ENCODE measurements at places on chromosomes 3 and 15. TPM values are rescaled to one million over a fixed set of nuclear protein-coding genes. Genes with fewer than 3 reads are reported as not detected.
A peak's percentile ranks its signal among the peaks of the same experiment; 100 is the strongest.

Gene P2RY13
- not detected for total RNA-seq

Gene TUBGCP5
- total RNA-seq: 27.9 TPM

Gene LINGO1
- total RNA-seq: 23.9 TPM

Gene TAGLN3
- 1.1 TPM for total RNA-seq

Gene IGF1R
- 179 TPM for total RNA-seq

Gene IQCF5
- total RNA-seq: not detected

Gene CALML4
- total RNA-seq: 9.7 TPM

Gene RETNLB
- total RNA-seq: not detected

Gene SLCO2A1
- total RNA-seq: 134 TPM

DNA sequence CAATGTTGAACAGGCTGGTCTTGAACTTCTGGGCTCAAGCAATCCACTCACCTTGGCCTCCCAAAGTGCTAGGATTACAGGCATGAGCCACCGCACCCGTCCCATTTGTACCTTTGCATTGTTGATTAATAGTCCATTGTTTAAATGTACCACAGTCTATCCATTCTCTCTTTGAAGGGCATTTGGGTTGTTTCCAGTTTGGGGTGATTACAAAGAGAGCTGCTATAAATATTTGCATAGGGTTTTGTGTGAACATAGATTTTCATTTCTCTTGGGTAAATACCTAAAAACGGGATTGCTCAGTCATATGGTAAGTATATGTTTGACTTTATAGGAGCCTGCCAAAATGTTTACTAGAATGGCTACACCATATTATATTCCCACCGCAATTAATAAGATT, 13.7 kb upstream of the PTPRG start:
- no peak for DNase-seq

DNA sequence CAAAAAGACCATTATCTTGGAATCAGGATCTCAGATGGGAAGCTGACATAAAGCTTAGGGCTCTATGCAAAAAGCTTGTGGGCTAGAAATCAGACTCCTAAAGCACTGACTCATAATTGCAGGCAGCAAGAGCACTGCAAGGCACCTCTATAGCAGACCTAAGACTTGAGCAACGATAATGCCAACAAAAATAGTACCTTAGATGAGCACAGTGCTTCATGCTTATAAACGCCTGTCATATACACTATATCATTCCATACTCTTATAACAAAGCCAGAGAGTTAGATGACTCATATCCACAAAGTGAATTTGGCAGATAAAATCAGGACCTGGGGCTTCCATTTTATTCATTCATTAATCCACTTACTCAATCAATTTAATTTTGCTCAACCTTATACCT, 560.8 kb downstream of the MCTP2 start:
- DNase-seq: no peak

DNA sequence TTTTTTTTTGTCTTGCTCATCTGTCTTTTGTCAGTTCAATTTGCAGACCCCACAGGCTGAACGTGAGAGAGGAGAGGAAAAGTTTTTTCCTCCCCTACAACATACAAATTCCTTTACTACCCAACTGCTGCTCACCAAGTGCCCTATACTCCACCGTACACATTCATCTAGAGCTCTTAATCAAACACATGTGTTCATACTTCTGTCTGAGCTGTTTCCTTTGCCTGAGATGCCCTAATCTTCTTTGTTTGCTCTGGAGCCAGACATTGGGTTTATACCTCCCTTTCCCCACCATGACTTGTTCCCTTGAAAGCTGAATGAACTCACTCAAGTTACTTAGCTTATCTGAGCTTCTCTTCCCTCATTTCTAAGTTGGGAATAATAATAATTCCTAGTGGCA, 122.7 kb upstream of the RASGRP1 start:
- DNase-seq: no peak

DNA sequence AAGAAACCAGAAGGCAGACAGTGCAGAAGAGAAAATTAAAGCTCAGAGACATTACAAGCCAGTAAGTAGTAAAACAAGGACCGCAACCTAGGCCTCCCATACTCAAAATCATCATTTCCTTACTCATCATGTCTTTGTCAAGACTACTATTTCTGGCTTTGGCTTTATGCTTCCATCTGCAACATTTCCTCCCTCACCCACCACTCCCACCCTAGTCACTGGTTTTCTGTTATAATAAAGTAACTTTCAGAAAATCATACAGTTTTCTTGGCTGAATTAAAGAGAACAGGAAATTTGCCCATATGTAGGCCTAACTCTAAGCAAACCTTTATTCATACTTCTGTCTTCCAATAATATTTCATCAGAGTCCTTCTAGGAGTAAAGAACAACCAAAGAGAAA, 247.6 kb upstream of the RORA start:
- DNase-seq: no peak

GRCh38 chr15:40306908-40307307, 827 bp downstream of the PLCB2 start:
- no peak for DNase-seq

GRCh38 chr15:75342221-75342620, 4.6 kb upstream of the NEIL1 start:
- no peak for DNase-seq

- DNase-seq: peak; percentile 76
These were observed 975 bp upstream of the FOXP1 start for GRCh38 chr3:71584394-71585011.

DNA sequence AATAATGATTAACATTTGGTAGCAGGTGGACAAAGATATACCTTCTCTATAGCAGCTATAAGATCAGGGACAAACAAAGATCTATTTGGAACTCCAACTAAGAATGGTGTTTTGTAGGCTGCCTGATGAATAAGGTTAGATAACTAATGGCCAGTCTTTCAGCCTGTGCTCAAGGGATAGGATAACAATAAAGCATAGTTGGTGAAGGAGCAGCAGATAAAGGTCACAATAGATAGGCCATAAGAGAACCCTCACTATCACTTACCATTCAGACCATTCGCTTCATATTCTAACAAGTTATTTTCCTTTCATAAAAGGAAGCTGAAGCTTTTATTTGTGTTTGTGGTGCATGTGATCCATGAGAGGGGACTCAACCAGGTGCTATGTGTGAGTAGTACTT, 19.8 kb downstream of the EPM2AIP1 start:
- DNase-seq: no peak

- DNase-seq: no peak
These were observed 15.8 kb upstream of the TRH start for GRCh38 chr3:129958755-129959154.

DNA sequence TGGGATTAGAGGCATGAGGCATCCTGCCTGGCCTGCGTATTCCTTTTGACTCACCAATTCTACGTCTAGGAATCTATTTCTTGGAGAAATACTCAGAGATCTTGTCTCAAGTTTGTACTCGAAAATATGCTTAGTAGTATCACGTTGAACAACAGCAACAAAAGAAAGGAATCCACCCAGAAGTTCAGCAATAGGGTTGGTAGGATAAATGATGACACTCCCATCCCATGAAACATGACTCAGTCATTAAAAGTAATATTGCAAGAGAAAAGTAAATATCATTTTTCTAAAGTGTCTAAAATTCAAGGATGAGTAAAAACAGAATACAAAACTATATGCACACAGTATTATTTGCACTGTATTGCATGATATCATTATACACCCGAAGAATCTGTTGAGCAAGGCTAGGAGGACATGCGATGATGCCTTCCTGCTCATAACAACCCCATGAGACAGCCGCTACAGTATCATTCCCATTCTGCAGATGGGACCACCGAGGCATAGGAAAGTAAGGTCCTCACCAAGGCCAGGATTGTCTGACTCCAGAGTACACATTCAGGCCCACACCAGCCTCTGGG, 61.5 kb downstream of the SLC6A1 start:
- DNase-seq: no peak

- DNase-seq: no peak
These were observed 124.1 kb upstream of the RASGRP1 start for GRCh38 chr15:38688761-38689160.

DNA sequence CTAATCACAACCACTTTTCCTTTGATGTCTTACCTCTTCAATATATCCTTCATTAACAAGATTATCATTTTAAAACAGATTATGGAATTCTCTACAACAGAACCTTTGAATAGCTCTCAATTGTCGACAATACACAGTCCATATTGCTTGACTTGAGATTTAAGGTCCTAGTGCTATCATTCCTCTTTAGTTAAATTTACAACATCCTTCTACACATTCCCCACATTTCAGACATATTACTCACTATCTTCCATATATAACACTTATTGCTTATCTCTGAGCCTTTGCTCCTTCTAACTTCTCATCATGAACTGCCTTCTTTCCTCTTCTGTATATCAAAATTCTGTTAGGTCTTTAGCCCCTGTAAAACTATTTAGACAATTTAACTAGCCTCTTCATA, 247.0 kb downstream of the STXBP5L start:
- DNase-seq: no peak

DNA sequence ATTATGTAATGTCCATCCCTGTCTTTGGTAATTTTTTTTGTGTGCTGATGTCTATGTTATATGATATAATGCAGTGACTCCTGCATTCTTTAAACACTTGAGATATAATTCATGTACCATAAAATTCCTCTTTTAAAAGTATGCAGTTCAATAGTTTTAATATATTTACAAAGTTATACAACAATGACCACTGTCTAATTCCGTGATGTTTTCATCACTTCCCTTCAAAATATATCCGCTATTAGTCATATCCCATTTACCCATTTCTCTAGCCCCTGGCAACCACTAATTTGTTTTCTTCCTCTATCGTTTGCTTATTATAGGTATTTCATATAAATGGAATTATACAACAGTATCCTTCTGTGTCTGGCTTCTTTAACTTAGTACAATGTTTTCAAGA, 64.9 kb upstream of the SUCLG2 start:
- DNase-seq: no peak

GRCh38 chr3:197512691-197513571, 42.8 kb downstream of the BDH1 start:
- peak; percentile 44 for DNase-seq

- no peak for DNase-seq
These were observed 1.9 kb downstream of the IVD start for GRCh38 chr15:40407330-40407990.

DNA sequence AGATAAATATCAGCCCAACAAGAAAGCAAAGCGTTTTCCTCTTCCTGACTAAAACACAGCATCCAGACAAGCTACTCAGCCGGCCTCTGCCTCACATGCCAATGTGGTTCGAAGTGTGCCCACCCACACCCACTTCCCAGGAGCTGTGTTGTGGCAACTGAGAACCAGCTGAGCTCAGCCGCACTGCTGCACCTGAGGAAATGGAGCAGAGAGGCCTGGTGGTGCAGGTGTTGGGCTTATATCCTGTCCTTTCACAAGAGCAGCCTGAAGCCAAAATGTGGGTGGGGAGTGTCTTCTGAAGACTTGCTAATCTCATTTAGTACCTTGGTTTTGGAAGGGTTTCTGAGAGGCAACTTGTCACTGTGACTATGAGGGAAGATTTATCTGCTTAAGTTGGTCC, 23.0 kb upstream of the RETNLB start:
- peak; percentile 48 for DNase-seq

- DNase-seq: no peak
These were observed 127.0 kb upstream of the ICE2 start for GRCh38 chr15:60605879-60606307.

DNA sequence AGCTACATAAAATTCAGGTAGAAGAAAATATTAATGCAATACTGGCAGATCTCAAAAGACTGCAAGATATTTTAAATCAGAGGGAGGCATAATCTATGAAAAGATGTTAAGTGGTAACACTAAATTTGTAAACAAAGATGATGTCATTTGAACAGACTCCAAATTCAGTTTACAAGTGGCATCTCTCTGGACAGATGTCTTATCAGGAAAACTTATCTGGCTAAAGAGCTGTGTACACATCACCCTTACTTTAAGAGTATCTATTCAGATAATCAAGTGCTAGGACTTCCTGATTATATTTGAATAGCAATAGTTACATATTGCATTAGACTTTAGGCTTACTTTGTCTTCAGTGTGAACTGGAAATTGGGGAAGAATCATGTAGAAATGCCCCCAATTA, 231.5 kb downstream of the WDR72 start:
- DNase-seq: no peak

DNA sequence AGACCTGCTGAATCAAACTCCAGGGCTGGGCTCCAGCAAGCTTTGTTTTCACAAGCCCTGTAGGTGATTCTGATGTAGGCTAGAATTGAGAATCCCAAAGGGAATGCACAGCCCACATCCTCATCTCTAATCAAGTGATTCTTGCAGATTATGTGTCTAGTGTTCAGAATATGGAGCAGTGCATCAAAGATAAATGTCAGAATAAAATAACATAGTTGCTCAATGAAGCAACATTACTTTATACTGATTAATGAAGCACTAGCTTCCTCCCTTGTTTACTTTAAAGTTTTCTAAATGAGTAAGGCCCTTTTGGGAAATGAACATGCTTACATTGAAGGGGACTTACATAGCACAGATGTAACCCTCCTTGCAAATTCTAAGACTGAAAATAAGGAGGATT, 39.2 kb downstream of the NUP210 start:
- no peak for DNase-seq

GRCh38 chr3:126128504-126129397, 44.8 kb upstream of the SLC41A3 start:
- peak; percentile 26 for DNase-seq

DNA sequence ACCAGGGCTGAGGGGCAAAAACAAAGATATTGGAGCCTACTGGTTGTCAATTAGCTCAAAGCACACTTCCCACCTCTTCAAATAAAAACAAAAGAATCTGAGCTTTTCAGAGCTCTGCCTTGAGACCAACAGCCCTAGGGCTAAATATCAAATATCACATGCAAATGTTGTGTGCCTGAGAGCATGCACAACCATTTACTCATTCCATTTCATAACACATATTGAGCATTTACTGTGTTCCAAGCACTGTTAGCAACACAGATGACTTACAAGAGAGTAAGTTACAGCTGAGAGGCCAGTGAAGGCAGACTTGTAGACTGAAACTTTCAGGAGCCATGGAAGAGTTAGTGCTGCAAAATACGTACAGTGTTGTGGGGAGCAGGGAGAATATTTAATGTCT, 222.4 kb downstream of the CPNE4 start:
- no peak for DNase-seq

Measured in endodermal cell (in vitro differentiated cells).